ENCODE measurements at places on chromosomes 4 and X.

- DNase-seq, result no peak
Measured at GRCh38 chr4:30769093-30769492, 48.9 kb downstream of the PCDH7 start.

DNA sequence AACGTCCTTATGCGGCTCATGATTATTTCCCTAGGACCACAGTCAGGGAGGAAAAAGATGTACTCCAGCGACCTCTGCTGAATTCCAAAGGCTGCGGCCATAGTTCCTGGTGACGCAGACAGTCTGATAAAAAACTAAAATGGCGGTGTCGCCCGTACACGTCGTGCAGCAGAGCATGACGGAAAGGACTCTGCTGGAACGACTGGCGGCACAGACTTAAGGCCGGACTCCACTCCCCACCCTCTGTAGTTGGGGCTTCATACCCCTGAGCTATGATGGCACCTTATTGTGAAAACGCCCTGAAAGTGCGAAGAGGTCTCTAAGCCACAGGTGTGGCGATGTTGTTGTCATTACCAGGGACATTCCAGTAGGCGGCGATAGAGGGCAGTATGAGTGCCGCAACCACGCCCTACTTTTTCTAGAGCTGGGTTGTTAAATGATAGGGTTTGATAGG is 90.0 kb upstream of the EDA2R start:
- DNase-seq, result no peak

DNA sequence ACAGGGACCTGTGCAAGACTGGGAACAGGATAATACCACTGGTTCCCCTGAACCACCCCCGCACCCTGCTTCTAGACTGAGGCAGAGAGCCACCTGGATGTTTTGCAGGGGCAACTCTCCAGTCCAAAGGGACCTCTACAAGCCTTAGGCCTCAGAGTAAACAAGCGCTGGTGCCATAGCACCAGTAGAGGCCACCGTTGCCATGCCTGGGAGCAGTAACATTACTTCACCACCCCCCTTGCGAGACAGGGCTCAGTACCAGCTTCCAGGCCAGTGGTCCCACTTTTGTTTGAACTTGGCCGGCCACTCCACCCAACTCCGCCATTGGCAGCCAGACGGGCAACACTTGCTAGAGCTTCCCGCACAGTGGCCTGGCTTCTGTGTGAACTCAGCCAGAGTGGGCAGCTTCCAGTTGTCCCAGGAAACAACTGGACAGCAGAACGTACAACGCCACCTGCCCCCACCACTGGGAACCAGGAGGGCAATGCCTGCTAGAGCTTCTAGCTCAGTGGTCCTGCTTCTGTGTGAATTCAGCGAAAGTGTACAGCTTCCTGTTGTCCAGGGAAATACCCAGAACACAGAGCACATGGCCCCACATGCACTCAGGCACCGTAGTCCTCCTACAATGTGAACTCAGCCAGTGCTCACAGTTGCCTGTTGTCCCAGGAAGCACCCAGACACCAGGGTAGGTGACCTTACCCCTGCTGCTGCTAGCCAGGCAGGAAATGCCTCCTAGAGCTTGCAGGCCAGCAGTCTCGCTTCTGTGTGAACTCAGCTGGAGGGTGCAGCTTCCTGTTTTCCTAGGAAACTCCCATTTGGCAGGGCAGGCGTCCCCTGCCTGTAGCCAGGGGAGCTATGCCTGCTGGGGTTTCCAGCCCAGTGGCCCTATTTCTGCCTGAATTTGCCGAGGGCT is 39.9 kb upstream of the PCDH19 start:
- DNase-seq, result no peak

DNA sequence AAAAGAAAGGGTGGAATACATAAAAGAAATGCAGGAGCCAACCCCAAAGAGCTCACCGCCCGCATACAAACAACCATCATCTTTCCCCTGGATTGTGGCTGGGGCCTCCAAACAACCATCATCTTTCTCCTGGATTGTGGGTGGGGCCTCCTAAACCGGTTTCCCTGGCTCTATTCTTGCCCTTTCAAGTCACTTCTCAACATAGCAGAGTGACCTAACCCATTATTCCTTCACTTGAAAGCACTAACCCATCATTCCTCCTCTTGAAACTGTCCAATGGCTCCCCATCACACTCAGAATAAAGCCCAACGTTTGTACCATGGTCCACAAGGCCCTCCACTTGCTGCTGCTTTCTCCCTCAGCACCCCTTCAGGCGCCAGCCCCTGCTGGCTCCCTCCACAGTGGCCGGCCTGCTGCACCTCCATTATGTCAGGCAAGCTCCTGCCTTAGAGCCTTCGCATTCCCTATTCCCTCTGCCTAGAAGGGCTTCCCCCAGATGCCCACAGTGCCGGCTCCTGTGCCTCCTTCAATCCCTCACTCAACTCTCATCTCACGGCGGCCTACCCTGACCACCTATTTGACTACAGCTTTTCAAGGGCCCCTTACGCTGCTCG is 24.1 kb downstream of the SMIM43 start:
- DNase-seq, result no peak

GRCh38 chrX:7972586-7972985 is 45.4 kb upstream of the PNPLA4 start:
- no peak for DNase-seq

GRCh38 chr4:17511051-17511450 is 839 bp downstream of the QDPR start:
- no peak for DNase-seq

DNA sequence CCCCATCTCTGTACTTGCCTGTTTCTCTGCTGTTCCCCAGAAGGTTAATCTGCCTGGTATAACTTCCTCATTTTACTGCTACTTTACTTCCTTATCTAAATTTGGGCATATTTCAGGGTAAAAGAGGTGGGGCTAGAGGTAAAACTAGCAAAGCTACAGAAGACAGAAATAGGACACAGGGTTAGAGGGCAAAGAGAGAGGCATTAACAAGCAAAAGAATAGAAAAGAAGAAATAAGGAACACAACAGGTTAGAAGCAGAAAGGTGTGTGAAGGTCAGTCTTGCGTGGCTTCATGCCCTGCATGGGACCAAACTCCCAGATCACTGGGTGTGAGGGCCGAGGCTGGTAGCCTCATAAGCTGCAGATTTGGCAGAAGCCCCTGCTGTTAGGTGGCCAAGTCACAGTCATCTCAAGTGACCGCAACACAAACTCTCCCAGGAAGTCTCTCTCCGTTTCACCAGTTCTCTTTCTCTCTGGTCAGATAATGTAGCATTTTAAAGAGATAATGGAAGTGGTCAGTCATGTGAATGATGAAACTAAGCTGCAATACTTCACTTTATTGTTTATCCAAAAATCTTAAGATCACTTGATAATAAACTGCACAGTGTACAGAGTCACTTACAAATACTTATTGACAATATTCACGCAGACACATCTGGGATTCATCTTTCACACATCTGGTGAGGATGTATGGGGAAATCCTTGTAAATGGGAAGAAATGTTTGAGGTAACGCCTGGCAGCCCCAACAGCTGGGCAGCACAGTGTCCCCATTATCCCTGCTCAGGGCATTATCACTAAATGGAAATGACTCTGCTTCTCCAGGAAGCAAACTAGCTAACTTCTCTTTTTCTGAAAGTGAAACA is 16.4 kb downstream of the TMEM154 start:
- DNase-seq, result no peak

GRCh38 chrX:46582966-46583365 is 9.4 kb downstream of the CHST7 start:
- DNase-seq, result no peak

- no peak for DNase-seq
Measured at GRCh38 chrX:139518475-139518874, 12.1 kb upstream of the F9 start.

DNA sequence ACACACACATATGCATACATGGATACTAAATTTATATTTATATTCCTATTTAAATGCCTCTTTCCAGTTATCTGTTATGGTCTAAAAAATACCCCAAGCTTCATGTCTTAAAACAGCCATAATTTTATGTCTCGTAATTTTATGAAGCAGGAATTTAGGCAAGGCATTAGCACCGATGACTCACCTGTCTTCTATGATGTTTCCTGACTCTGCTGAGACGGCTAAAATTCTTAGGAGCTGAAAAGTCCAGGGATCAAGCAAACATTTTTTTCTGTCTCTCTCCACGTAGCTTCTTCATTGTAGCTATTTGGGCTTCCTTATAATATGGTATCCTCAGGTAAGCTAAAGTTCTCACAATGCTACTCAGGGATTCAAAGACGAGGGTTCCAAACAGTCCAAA is 930.3 kb downstream of the STIM2 start:
- no peak for DNase-seq

Measured in SW480 (cell line).